ENCODE measurements at places on chromosomes 13 and 19.

- DNase-seq, result no peak
These were observed 24.4 kb upstream of the ZNF561 start for GRCh38 chr19:9645472-9645871.

DNA sequence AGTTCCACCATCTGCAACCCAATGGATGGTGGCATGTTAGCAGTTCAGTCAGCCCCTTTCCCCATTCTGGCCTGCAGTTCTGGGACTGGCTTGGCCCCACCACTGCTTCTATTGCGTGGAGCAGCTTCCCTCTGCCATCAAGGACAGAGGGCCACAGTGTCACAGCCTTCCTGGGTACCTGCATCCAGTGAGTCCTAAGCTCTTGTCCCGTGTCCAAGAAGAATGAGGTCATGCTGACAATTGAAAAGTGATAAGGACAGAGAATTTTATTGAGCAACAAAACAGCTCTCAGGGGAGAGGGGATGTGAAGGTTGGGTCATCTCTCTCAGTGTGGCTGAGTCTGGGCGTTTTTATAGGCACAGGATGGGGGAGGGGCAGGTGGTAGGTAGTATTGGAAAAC lies 33.5 kb upstream of the SIN3B start:
- DNase-seq, result no peak

DNA sequence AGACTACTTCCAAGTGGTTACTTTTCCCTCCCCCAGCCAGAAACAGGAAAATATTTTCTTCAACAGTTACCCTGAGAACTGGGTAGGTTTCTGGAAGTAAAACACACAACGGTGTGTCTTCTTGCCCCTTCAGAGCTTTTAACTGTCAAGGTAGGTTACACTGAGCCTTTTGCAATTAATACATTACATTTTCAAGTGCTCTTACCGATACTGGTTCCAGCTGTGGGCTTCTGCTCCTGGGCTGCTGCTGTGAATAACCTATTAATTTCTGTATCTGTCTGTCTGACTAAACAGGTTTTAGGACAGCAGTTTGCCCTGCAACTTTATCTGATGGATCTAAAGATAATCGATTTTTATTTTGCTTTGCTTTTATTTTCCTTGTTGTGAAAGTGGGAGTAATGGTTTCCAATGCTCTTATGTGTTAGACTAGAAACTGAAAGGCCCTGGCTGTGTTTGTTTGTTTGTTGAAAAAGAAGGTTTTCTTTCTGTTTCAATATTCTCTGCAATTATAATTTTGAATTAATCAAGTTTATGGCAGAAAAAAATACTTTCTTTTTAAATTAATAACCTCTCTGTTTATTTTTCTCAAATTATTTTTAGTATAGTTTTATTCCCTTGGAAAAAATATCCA lies 196.7 kb upstream of the SLITRK6 start:
- no peak for DNase-seq

DNA sequence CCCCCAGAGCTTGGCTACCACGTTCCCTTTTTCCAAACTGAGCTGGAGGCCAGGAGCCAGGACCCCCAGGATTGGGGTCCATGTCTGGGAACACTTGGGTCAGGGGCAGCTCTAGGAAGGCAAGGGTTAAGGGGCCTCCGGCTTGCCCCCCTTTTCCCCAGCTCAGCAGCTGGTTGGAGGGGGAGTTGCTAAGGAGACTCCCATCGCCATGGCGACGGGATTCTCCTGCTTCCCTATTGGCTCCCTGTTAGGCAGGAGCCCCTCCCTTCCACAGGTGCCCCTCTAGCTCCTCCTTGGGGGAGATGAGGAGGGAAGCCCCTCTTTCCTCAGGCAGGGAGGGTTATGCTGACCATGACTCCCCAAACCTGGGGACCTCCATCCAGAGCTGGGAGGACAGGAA lies 33.9 kb downstream of the PDE4A start:
- no peak for DNase-seq

DNA sequence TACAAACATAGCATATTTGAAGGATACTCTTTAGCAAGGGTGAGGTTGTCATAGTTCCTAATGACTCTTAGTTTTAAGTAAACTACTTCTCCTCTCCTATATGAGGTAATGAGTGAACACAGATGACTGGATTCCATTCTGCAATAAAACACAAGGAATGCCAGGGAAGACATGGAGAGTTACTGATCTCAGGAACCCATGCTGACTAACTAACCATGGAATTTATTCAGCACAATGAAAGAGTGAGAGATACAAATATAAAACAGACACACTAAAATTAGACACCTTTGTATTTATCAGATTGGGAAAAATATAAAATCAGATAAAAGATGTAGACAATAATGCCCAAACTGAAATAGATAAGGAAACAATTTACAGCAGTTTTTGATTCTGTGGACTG lies 1525.9 kb upstream of the SLC10A2 start:
- DNase-seq, result no peak

- no peak for DNase-seq
These were observed 132.8 kb upstream of the SPRY2 start for GRCh38 chr13:80473695-80474094.

DNA sequence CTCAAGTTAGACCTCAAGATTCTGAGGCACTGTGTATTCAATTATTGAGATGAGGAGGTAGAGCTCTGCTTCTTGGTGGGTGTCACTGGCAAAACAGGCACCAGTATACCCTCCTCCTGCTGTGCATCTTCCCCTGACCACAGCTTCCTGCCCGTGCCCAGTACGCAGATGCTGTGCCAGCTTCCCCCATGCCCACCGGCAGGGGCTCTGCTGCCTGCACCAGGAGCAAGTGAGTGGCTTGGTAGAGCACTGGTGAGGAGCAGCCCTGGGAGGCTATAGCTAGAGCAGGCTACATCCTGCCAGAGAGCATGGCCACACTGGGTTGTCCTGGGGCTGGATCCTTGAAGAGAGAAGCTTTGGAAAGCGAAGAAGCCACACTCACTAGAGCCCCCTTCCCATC lies 21.0 kb upstream of the RNF17 start:
- no peak for DNase-seq

DNA sequence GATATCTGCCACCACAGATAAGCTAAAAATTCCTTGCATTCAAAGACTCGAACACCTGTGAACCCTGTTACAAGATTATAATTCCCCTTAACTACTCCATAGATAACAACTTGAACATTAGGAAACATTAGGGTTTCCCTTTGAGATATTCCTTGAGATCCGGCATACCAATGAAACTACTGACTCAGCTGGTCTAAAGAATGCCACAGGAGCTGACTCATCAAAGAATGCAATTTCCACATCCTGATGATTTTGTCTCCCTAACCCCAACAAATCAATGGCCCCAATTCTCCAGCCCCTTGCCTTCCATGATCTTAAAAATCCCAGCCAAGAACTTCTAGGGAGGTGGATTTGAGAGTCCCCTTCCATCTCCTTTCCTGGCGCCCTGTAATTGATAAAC lies 35.6 kb upstream of the ZNF599 start:
- DNase-seq, result no peak

DNA sequence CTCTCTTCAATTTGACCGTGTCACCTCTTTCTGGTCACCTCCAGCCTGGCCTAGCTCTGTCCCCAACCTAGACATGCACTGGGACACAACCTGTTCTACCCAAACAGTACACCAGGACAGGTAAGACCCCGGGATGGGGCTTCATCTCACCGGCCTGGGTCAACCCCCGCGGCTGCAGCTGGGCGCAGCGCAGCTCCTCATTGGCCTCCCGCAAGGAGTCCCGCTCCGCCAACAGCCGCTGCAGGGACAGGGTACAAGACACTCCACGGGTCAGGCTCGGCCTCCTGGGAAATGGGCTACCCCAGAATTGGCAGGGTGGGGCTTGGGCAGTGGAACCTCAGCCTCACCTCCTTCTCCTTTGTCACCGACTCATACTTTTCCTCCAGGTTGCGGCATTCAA lies 7.7 kb downstream of the HOOK2 start:
- no peak for DNase-seq

DNA sequence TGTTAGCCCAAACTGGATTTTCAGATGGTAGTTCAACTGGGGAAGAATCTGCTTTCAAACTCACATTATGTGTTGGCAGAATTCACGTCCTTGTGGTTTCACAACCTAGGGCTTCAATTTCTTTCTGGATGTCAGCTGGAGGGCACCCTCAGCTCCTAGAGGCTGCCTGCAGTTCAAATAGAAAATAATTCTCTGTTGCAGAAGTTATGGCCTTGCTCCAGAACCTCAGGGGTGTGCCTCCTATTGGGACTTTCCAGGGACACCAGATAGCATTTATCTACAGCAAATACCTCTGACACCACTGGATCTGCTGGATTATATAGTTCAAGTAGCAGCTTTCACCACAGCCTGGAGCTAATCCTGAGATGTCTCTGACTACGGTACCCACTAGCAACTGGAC lies 11.8 kb upstream of the RB1 start:
- DNase-seq, result no peak

GRCh38 chr13:112059457-112060281 lies 7.3 kb upstream of the SOX1 start:
- DNase-seq, result no peak

- DNase-seq, result no peak
These were observed 6.7 kb downstream of the PPP1R37 start for GRCh38 chr19:45099467-45100191.

GRCh38 chr13:51839711-51840540 lies 5.1 kb downstream of the TMEM272 start:
- no peak for DNase-seq

GRCh38 chr19:10871711-10872545 lies 575 bp downstream of the CARM1 start:
- peak; percentile 33 for DNase-seq

GRCh38 chr19:8075158-8076074 lies 22.9 kb downstream of the CCL25 start:
- no peak for DNase-seq

- DNase-seq, result no peak
These were observed 2.4 kb downstream of the MEDAG start for GRCh38 chr13:30908416-30908980.
